ENCODE measurements at places on chromosomes 3 and 15.

GRCh38 chr15:92056875-92057274 is 203.4 kb downstream of the SLCO3A1 start:
- DNase-seq: no peak

DNA sequence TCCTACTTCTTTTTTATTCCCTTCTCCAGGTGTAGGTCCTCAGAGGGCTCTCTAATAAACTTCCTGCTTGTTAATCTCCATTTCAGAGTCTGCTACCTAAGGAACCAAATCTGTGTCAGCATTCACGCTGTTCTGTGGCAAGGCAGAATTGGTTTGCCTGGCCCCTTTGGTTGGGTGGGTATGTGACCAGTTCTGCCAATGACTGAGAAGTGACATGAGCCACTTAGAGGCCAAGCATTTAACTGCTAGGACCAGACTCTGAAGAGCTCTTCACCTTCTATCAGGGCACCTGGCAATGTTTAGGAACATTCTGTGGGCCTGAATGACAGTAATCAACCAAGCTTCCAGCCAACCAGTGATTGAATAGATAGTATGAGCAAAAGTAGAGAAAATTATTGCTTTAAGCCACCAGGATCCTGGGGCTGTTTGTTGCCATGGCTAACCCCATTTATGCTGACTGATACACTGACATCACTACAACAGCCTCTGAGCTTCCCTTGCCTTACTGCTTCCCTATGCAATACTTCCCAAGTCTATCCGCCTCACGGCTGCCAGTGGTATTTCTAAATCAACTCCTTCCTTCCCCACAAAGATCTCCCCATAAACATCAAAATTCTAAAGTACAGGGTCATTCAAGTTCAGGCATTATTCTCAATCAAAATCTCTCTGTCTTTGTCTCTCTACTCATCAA is 7.6 kb downstream of the FRMD4B start:
- no peak for DNase-seq

DNA sequence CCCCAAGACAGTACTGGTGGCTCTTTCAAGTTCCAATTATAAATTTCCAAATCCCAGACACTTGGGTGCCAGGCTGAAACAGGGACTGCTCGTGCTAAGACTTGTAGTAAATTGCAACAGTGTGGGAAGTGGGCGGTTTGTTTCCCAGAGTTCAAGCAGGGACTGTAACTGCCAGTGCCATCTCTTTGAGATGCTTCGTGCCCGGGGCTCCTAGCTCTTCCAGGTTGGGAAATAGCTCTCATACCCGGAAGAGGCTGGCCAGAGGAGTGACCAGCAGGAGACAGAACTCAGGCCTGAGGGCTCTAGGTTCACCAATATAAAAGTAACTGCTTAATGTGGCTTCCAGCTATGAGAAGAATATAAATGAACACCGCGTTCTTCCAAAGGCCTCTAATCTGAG is 54.0 kb upstream of the NEO1 start:
- no peak for DNase-seq

GRCh38 chr3:197960694-197961581 is 921 bp downstream of the LMLN start:
- no peak for DNase-seq

DNA sequence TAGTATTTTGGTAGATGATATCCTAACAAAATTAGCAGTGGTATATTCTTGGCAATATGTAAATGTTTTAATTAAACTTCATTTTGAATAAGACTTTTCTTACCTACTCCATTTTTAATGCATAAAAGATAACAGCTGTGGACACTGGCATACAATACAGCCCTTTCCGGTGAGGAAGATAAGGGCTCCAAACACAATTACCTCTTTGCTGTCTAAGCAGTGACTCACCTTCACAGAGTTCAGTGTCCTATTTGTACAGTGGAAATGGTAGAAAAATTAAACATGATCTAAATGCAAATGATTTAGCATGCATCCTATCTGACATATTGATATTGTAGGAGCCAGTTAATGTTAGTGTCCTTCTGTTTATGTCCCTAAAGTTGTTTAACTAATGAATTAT is 969.4 kb downstream of the PLOD2 start:
- peak; percentile 42 for DNase-seq

GRCh38 chr3:144106970-144107369 is 135.3 kb downstream of the DIPK2A start:
- DNase-seq: no peak

GRCh38 chr3:2790266-2790815 is 319.8 kb downstream of the IL5RA start:
- DNase-seq: no peak

GRCh38 chr3:41317718-41318117 is 118.4 kb downstream of the CTNNB1 start:
- DNase-seq: no peak

DNA sequence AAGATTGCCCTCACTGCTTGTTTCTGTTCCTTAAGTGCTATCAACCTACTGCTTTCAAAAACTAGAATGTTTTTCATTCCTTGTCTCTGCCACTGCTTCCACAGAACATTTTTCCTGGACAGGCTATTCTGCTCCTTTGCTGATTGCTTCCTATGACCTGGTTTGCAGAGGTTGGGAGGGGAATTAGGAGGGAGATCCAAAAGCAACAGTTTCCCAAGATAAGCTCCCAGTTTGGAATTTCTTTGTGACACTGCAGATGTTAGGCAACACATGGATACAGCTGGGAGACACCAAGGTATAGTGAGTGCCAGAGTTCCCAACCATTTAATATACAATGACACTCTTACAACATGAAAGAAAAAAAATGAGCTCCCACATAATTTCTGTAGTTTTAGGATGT is 1036.5 kb downstream of the ROBO2 start:
- DNase-seq: no peak

GRCh38 chr15:42932833-42933515 is 12.4 kb upstream of the TTBK2 start:
- no peak for DNase-seq

Measured in NCI-H774 (cell line).